ENCODE measurements at places on chromosomes 13 and 19.
A peak's percentile ranks its signal among the peaks of the same experiment; 100 is the strongest.

DNA sequence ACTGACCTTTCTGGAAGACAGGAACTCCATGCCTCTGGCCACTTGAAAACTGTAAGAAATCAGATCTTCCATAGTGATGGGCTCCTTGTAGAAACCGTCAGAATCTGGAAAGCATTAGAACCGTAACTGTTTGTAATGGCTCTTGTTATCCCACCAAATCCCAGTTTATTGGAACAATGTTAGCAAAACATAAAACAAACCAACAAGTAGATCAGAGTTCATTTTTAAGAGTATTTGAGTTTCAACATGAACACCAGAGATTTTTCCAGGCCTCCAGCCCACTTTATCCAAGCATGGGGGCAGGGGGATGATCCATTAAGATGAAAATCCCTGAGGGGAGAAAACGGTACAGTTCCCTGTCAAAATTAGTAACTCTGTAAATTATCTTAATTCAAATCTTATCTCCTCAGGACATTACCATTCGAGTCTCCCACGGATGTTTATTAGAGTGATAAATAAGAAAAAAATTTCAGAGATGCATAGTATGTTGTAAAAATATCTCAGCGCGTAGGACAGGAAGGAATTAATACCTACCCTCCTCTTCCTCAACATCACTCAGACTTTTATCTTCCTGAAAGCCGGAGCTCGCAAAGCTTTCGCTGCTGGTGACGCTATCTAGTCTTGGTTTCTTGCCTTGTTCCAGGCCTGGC, 172.5 kb downstream of the FLT1 start:
- no peak for DNase-seq

GRCh38 chr19:49874503-49875157, 2.5 kb downstream of the AKT1S1 start:
- DNase-seq: no peak

DNA sequence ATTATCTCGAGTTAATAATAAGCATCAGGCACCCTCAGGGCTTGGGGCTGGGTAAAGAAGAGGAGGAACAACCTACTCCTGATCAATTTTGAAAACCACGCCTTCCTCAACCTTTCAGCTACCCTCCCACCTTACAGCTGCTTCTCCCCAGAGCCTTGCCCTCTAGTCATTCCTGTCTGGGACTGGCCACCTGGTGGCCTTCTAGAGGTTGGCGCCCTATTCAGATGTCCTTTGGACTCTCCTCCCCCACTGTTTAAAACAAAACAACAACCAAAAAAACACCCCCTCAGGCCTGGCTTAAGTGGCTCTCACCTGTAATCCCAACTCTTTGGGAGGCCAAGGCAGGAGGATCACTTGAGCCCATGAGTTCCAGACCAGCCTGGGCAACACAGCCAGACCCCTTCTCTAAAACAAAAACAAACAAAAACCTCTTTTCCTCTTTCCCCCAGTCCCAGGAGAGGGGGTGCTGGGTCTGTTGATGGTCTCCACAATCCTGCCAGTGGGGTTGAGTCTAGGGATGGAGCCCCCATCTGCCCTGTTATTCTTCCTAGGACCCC, 62.3 kb downstream of the CCDC70 start:
- no peak for DNase-seq

- no peak for DNase-seq
These were observed 26.6 kb downstream of the CBY2 start for GRCh38 chr13:45728759-45729158.

DNA sequence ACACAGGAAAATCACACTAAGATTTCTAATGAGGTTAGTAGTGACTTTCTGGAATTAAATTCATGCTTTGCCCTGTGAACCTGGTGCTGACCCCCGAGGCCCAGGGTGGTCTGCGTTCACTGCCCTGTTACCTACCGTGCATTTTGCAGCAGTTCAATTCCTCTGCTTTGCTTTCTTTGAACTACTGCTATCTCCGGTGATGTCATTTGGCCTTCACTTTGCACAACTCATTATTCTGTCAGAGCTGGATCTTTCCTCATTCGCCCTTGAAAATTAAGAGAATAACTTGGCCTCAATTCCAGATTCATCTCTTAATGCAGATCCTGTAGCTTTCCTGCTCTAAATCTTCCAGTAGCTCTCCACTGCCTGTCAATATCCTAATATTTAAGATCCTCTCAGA, 8.8 kb upstream of the LRRC63 start:
- peak; percentile 33 for DNase-seq

GRCh38 chr19:27794494-27795042, 1418.4 kb downstream of the UQCRFS1 start:
- peak; percentile 15 for DNase-seq

DNA sequence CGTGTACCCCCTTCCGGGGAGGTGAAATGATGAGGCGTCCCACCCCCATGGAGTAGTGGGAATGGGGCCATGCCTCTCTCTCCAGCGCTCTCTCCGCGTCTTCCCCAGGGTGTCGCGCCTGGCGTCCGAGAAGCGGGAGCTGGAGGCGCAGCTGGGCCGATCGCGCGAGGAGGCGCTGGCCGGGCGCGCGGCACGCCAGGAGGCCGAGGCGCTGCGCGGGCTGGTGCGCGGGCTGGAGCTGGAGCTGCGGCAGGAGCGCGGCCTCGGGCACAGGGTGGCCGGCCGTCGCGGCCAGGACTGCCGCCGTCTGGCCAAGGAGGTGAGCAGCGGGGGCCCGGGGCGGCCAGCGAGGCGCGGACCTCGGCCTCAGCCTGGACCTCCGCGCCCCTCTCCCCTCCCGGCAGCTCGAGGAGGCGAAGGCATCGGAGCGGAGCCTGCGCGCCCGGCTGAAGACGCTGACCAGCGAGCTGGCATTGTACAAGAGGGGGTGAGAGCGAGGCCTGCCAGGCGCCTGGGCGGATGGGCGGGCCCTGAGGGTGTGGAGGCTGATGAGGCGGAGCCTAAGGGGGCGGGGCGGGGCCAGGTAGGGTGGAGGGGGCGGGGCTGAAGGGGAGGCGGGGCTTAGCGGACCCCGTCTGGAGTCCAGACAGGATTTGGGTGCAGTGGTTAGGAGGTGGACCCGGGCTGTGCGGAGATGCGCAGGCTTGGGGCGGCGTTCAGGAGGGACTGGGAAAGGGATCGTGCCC, 7.7 kb downstream of the PGLYRP1 start:
- DNase-seq: peak; percentile 51

DNA sequence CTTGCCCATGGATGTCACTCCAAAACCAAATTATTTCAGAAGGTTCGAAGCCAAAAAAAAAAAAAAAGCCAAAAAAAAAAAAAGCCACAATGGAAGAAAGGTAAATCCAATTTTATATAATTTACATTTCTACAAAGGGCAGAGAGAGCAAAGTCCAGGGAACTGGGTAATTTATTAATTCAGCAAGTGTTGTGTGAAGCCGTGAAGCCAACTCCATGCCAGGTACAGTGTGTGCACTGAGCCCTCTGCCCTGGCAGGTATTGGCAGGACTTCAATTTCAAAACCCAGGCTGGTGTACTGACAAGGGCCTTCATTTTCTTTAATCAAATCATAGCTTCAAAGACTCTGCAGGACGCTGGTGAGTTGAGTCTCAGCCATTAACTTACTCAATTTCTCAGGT, 5.5 kb upstream of the RFPL4A start:
- no peak for DNase-seq

- DNase-seq: no peak
These were observed 284.5 kb downstream of the FGF14 start for GRCh38 chr13:102117175-102117831.

DNA sequence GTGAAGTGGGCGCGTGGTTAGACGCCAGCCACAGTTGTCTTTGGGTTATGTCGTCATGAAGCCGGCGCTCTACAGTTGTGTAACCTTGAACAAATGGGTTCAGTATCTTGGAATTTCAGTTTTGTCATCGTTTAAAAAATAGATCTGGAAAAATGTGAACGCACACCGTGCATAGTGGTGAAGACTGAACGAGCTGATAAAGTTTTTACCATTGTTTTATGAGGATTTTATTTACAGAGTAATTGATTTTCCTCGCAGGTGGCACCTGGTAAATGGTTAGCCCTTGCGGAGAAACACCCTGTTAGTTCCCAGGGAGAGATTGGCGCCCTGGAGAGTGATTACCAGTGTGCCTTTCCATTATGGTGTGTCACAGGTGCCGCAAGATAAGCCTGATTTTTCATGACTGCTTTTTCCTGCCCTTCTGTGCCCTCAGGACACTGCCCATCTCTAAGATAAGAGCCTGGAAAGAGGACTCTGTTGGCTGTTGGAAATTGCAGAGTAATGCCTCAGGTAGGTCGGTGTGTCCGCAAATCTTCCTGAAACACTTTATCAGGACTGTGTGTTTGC, 577 bp downstream of the ZNF181 start:
- DNase-seq: no peak

DNA sequence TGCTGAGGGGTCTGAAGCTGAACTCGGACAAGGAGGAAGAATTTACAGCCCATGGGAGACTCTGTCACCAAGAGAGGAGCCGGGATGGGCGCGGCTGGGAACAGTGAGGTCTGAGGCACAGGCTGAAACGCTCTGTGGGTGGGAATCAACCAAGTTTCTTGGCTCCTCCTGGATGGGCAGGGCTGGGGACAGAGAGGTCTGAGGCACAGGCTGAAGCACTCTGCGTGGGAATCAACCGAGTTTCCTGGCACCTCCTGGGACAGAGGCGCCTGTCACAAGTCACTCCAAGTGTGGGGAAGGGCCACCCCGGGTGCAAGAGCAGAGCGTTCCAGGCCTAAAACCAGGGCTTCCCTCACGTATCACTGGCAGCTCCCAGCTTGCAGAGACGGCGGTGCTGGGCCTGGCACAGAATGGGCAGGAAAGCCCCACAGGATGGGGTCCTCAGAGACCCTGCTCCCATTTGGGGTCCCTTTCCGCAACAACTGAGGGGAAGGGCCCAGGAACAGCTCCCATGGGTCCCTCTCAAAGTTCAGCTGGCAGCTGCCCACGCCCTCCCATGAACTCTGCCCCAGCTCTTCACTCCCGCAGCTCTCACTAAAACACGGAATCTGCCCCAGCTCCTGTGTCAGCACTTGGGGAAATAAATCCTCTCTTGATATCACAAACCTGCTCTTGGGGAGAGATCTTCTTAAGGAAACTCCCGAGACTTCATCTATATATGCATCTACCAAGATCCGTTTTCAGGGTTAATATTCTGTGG, 18.5 kb downstream of the AP3D1 start:
- DNase-seq: no peak

DNA sequence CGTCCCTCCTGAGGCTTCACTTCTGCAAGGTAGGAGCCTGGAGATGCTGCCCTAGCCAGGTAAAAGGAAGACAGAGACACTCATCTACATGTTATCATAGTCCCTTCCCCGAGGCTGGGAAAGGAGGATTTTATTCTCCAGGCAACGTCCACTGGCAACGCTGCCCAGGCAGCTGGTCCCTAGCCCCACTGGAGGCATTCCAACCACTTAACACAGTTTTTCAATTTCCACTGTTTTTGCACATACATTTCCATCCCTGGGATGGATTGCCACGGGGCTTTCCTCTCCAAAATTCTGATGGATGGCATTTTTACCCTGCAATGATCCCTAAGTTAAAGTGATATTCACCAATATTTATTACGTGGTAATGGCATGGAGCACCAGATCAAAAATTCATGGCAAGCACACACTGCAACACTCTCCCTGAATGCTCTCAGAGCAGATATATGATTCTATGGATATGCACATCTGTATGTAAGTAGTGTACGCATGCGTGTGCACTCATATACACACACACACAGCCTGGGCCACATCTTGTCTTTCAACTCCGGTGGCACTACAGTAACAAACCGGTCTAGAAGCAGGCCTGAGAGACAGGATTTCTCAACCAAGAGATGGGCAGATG, 322.3 kb upstream of the TSHZ3 start:
- no peak for DNase-seq

DNA sequence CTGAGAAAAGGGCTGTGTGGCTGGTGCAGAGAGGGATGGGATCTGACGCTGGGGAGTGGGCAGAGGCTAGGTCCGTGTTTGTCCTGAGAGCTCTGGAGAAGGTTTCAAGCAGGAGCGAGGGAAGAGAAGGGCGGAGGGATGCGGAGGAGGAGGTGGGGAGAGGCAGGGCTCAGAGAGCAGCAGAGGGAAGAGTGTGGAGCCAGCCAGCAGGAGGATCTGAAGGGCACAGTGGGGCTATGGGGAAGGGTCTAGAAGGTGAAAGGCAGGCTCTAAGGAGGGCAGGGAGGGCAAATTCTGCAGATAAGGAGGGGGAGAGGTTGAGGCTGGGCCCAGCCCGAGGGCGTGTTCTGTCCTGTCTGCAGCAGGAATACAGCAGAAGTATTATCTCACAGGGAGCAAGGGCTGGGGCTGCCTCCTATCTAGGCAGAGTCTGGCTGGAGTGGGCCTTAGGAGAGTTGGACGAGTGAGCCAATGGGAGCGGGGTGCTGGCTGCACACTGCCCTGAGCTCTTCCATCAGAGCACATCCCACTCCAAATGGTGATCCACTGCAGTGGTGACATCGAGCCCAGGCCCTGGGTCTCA, 6.1 kb downstream of the AP2A1 start:
- DNase-seq: no peak

DNA sequence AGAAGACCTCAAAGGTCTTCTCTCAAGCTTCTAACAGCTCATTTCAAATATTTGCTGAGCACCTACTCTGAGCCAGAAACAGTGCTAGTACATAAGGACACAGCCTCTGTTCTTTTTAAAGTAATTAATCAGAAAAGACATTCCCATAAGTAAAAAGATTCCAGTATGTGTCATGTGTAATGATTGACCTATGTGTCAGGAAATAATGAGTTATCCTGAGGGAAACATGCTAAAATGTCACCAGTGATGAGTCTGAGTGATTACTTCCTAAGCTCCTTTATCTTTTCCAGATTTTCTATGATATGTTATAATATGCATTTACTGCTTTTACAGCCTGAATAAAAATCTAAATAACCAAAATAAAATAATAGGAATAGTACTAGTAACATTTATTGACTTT, 107.6 kb downstream of the SLC25A15 start:
- DNase-seq: no peak

GRCh38 chr13:99496184-99497142, 4.8 kb upstream of the TM9SF2 start:
- peak; percentile 96 for DNase-seq

- DNase-seq: no peak
These were observed 104.2 kb downstream of the UBL3 start for GRCh38 chr13:29746148-29746677.
